H1 (cell line): ENCODE measurements at places on chromosomes 16 and 17.

DNA sequence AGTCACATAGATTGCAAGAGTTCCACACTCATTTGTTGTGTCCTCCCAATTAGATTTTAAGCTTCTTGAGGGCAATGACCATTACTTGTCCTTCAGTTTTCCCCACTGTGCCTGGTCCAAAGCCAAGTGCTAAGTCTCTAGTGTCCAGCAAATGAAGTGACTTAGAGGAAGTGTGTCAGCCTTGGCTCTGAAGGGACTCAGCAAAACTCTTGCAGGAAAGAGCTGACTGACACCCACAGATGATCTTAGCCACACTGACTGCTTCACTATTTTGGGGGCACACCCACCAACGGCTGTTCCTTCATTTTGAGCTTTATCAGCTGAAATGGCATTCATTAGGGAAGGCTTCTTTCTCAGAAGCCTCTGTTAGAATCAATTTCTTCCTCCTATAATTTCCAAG, 358.1 kb downstream of the UTP18 start:
- no peak for DNase-seq
- H3K4me1 ChIP-seq: no peaks in the 10 kb centered on the region
- H3K36me3 ChIP-seq: no peaks in the 10 kb centered on the region
- no peak overlapping the region for H3K4me3 ChIP-seq
- no peak overlapping the region for H3K27ac ChIP-seq

GRCh38 chr16:56382459-56382858, 42.9 kb downstream of the AMFR start:
- DNase-seq: no peak
- H3K27ac ChIP-seq: no peak overlapping the region
- peaks cover 11% of the 10 kb centered on the region for H3K36me3 ChIP-seq
- H3K27me3 ChIP-seq: no peaks in the 10 kb centered on the region
- no peaks in the 10 kb centered on the region for H3K4me1 ChIP-seq

GRCh38 chr17:73652886-73653480, 8.7 kb upstream of the SDK2 start:
- no peaks in the 10 kb centered on the region for H3K36me3 ChIP-seq
- H3K27me3 ChIP-seq: no peaks in the 10 kb centered on the region; the same call in 1 of the 2 replicates
- no peaks in the 10 kb centered on the region; the same call in 1 of the 2 replicates for H3K4me1 ChIP-seq

DNA sequence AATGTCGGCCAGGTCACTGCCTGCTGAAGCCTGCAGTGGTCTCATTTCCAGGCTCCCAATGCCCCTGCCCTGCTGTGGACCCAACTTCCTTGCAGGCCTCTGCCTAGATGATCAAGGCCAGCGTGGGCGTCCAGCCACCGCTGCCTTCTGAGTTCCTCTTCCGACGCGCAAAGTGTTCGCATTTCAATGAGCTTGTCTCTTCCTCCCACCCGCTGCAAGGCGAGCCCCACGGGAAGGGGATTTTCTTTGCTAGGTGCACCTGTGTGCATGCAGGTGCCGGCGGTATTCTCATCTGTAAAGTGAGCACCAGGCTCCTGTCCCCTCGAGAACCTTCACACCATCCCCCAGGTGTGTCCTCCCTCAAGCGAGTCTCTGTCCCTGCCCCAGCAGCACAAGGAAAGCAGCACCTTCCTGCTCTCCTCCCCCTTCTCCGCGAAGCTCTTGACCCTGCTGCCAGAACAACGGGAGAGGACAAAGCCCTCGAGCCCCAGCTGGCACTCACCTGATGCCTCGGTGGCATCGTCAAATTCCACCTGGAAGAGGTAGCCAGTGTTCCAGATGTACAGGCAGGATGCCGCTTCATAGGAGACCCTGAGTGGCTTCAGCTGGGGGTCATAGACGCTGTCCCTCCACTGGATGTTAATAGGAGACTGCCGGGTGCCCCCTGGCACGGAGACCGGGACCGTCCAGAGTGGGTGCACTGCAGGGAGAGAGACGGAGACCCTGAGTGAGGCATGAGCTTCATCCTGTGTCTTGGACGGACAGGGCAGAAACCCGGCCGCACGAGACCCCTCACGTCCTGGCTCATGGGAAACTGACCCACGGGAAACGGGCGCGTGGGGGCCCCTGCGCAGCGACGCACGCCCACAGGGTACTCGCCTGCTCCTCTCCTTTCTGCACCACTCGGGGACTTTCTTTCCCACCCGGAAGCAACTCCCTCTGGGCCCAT, 9.8 kb downstream of the CA5A start:
- H3K27ac ChIP-seq: no peak overlapping the region
- H3K36me3 ChIP-seq: no peaks in the 10 kb centered on the region
- no peak for DNase-seq

DNA sequence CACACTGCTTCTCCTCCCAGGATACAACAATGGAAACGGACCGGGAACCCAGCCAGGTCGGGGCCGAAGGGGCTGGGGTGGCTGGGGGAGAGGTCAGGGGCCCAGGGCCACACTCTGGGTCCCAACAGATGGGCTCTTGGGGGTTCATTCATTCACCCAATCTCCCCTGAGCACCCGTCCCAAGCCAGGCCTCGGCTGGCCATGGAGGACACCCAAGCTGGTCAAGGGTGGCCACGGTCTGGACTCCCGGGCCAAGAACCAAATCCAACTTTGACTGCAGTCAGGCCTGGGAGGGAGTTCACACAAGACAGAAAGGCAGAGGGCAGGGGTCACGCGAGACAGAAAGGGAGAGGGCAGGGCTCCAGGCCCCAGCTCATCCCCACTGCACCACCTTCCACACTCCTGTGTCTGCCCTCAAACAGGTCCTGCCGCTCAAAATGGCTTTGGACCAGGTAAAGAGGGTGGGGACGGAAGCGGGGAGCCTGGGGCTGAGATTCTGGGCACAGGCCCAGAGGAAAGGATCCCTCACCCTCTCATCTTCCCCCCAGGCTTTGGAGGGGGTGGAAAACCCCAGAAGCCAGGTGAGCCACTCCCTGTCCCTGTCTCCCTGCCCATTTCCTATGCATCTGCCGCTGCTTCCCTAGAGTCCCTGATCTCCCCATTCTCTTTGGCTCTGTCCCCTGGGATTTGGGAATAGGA, 12.3 kb upstream of the PKMYT1 start:
- H3K4me3 ChIP-seq: no peak overlapping the region
- H3K27me3 ChIP-seq: no peaks in the 10 kb centered on the region
- H3K36me3 ChIP-seq: no peaks in the 10 kb centered on the region
- no peak for DNase-seq
- peaks cover 15% of the 10 kb centered on the region for H3K4me1 ChIP-seq

- H3K27me3 ChIP-seq: no peaks in the 10 kb centered on the region
- H3K4me1 ChIP-seq: peaks cover 10% of the 10 kb centered on the region; the same call in 1 of the 2 replicates
- H3K27ac ChIP-seq: no peak overlapping the region
- no peak for DNase-seq
These were observed 23.0 kb downstream of the CARHSP1 start for GRCh38 chr16:8845699-8846298.

- DNase-seq: no peak
- H3K4me1 ChIP-seq: no peaks in the 10 kb centered on the region
- H3K27ac ChIP-seq: no peak overlapping the region
- no peak overlapping the region for H3K4me3 ChIP-seq
- no peaks in the 10 kb centered on the region for H3K36me3 ChIP-seq
- no peaks in the 10 kb centered on the region for H3K27me3 ChIP-seq
These were observed 70.2 kb upstream of the PSMD7 start for GRCh38 chr16:74226338-74226954.

- peaks cover 1% of the 10 kb centered on the region for H3K4me1 ChIP-seq
- H3K27ac ChIP-seq: no peak overlapping the region
- H3K4me3 ChIP-seq: no peak overlapping the region
- no peaks in the 10 kb centered on the region for H3K27me3 ChIP-seq
These were observed 33.1 kb downstream of the WIPI1 start for GRCh38 chr17:68424203-68424602.

- H3K4me1 ChIP-seq: no peaks in the 10 kb centered on the region
- no peak for DNase-seq
- no peak overlapping the region for H3K27ac ChIP-seq
- no peaks in the 10 kb centered on the region for H3K36me3 ChIP-seq
These were observed 292.0 kb downstream of the FOXL1 start for GRCh38 chr16:86870380-86870779.

DNA sequence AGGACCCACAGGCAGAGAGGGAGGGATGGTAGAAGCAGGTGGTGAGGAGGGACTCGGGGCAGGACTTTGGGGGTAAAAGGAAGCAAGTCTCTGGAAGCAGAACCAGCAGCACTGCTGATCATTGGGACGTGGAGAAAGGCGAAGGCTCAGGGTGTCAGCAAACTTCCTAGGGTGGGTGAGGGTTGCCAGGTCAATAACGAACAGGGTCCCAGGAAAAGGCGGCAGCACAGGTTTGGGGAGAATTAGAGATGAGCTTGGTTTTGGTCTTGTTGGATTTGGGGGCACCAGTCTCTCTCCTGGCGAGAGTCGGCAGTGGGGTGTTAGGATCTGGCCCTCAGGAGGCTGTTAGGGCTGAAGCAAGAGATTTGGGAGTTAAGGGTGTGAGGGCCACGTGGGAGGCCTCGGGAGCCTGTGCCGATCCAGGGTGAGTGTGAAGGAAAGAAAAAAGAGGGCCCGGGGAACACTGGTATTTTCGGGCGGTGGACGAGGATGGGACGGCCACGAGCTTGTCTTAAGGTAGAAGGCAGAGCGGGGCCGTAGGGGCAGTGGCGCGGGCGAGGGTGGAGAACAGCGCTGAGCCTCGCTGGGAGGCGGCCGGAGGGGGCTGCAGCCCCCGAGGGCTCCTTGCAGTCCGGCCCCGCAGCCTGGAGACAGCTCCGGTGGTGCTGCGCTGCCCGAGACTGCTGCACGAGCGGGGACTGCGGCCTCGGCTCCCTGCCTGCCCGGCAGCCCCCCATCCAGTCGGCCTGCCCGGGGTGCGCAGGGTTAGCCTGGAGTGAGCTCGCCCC, 765 bp upstream of the ADORA2B start:
- H3K36me3 ChIP-seq: no peaks in the 10 kb centered on the region
- peaks cover 31% of the 10 kb centered on the region for H3K27me3 ChIP-seq

- peaks cover 3% of the 10 kb centered on the region; the same call in 1 of the 2 replicates for H3K4me1 ChIP-seq
- no peak overlapping the region for H3K4me3 ChIP-seq
- H3K27ac ChIP-seq: no peak overlapping the region
- no peaks in the 10 kb centered on the region for H3K27me3 ChIP-seq
- no peaks in the 10 kb centered on the region for H3K36me3 ChIP-seq
These were observed 3.3 kb upstream of the USP31 start for GRCh38 chr16:23152386-23153178.

DNA sequence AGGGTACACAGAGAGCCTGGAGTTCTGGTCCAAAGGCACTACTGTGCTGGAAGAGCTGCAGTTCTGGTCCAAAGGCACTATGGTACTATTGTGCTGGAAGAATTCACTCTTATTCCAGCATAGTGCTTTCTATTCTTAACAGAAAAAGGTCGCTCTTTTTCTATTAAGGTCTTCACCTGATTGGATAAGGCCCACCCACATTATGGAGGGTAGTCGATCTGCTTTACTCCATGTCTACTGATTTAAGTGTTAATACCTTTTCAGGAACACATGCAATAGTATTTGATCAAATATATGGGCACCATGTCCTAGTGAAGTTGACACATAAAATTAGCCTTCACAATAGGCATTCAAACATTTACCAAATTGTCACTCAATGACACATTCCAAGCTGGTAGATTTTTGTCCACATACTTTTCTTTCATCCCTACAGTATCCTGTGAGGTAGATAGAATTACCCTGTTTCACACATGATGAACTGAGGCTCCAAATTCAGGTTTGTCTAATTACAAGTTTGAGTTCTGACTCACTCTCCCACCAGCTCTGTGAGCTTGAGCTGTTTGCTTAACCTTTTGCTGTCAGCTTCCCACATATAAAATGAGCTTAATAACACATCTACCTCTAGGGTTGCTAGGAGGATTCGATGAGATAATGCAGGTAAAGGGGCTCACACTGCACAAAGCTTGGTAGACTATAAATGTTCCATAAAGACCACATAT, 129.9 kb downstream of the AIPL1 start:
- no peak overlapping the region for H3K4me3 ChIP-seq
- no peaks in the 10 kb centered on the region for H3K4me1 ChIP-seq
- no peaks in the 10 kb centered on the region for H3K27me3 ChIP-seq
- no peak for DNase-seq
- no peak overlapping the region for H3K27ac ChIP-seq

GRCh38 chr17:36829676-36830075, 107.6 kb upstream of the LHX1 start:
- no peaks in the 10 kb centered on the region for H3K27me3 ChIP-seq
- no peak overlapping the region for H3K4me3 ChIP-seq
- no peak overlapping the region for H3K27ac ChIP-seq
- no peaks in the 10 kb centered on the region for H3K36me3 ChIP-seq
